ENCODE measurements at places on chromosomes 1 and 21.

- peak; percentile 43 for DNase-seq
Observed at GRCh38 chr21:25464275-25464674, 143.0 kb downstream of the MRPL39 start.

DNA sequence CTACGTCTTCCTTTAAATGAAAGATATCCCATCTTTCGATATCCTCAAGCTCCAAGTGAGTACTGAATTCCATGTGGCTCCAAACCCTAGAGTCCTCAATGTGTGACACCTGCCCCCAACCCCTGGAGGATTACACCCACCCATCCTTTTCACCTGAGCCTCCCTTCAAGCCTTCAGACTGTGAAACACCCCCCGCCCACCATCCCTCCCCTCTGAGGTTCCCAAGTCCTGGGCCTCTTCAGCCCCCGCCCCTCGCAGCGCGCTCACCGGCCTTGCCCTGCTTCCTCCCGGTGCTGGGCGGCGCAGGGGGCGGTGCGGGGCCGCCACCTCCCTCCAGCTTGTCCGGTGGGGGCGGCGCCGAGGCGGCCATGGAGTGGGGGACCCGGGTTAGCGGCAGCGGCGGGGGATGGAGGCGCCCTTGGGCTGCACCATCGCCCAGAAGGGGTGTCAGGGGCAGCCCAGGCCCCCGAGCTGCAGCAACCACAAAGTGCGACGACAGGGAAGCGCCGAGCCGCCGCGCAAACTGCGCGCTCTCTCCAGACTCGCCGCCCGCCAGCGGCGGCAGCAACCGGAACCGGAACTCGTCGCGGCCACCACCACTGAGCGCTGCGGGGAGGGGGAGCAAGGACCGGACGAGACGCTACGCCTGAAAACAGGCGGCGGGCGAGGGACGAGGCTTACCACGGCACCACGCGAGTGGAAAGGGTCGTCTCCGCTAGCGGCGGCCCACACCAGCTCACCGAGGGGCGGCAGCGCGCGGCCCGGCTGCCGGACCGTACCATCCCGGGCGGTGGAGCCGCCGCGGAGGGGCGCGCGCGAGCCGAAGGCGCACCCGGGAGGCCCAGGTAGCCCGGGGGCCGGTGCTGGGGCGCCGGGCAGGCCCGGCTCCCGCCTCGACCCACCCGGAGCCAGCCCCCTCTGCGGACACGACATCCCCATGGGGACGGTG is at the start of gene PYGO2:
Gene PYGO2 (minus strand): TSS at position 576 of the 949 bp plus-strand sequence. CDS start 206 bp downstream, at position 370.
- peak; percentile 90 for DNase-seq

GRCh38 chr1:53599481-53599880 is 139.5 kb downstream of the GLIS1 start:
- DNase-seq: no peak

- DNase-seq: no peak
Observed at GRCh38 chr1:179007233-179007632, 18.5 kb upstream of the FAM20B start.

DNA sequence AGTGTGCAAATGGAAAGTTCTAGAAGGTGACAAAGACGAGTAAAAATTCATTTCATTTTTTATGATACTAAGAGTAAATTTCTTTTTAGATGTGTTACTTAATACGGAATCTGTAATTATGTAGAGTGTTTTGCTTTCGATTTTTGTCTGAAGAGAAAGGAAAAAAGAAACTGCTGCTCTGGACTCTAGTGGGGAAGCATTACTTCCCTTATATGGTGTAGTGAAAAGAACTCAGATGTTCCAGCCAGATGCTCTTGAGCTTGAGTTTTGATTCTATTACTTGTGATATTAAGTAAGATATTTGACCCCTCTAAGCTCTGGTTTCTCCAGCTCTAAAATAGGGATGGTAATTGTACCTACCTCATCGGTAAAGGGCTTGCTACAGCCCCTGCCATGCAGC is 12.2 kb upstream of the GPR161 start:
- no peak for DNase-seq

DNA sequence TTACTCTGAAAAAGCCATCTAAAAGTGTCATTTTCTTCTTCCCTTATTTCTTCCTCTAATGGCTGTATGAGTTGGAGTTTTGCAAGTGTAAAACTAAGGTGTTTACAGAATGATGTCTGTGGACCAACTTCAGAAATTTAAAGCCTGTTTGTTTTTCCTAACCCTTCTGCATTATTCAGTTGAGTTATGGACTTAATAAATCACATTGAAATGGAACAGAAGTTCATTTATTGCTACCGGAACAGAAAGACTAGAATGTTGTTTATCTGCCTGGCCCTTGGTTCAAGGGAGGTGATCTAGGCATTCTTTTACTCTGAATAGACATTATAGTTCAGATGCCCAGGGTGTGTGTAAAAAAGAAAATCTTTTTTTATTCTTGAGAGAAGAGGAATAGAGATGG is 24.8 kb downstream of the SYT14 start:
- no peak for DNase-seq

DNA sequence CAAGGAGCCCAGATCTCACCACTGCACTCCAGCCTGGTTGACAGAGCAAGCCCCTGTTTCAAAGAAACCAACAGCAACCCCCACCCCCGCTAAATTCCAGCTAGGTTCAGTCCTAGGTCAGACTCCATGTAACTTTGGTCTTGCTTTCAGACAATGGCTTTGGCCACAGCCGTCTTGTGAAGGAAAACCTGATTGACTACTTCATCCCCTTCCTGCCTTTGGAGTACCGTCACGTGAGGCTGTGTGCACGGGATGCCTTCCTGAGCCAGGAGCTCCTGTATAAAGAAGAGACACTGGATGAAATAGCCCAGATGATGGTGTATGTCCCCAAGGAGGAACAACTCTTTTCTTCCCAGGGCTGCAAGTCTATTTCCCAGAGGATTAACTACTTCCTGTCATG is 12.9 kb downstream of the TOR3A start:
- DNase-seq: no peak

GRCh38 chr1:27428316-27429028 is 36.0 kb downstream of the GPR3 start:
- peak; percentile 48 for DNase-seq

DNA sequence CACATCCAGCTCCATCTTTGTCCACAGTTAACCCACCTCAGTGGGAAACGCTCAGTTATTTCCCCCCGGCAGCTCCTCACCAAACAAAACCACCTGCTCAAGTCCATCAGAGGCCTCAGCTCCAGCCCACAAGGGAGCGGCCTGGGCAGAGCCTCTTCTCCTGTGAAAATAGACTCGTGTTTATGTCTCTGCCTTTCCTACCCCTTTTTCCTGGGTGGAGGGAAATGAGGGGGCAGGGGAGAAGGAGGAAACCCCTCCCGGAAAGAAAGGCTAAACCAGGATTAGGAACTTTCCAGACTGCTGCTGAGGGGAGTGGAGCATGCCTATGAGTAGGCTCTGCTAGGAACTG is 81.6 kb downstream of the PAX7 start:
- no peak for DNase-seq

DNA sequence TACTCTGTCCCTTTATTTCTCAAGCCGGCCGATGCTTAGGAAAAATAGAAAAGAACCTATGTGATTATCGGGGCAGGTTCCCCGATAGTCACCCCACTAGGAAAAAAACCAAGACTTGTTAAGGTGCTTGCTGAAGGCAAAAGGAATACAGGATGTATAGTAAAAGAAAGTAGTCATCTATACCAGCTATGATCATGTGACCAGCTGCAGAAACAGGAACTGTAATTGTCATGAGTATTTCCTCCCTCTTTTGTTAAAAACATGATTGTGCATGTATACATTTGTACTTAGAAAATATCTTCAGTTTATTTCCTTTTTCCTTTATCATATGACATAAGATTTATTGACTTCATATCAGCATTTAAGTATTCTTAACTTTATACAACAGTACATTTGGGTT is 30.5 kb downstream of the PIGK start:
- DNase-seq: no peak

DNA sequence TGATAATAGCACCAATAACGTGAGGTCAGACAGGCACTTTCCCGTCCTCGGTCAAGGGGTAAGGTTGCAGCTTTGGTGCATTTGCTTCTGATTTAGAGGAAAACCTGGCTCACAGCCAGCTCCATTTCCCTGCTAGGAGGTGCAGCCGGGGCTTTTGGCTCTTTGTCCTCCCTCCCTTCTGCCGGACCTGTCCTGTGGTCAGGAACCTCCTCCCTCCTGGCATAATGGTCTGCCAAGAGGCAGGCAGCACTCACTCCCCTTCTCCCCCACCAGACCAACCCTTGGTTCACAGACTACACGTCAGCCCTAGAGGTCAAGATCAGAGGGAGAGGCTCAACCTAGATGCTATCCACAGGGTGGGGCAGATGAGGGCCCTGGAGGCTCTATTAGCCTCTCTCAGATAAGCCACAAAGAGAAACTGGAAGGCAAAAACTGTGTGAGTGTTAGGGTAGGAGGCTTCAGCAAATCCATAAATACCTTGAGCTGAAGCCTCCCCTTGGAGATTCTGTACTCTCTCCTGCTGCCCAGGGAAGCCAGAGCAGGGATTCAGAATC is 64.8 kb downstream of the PLXNA2 start:
- DNase-seq: no peak

DNA sequence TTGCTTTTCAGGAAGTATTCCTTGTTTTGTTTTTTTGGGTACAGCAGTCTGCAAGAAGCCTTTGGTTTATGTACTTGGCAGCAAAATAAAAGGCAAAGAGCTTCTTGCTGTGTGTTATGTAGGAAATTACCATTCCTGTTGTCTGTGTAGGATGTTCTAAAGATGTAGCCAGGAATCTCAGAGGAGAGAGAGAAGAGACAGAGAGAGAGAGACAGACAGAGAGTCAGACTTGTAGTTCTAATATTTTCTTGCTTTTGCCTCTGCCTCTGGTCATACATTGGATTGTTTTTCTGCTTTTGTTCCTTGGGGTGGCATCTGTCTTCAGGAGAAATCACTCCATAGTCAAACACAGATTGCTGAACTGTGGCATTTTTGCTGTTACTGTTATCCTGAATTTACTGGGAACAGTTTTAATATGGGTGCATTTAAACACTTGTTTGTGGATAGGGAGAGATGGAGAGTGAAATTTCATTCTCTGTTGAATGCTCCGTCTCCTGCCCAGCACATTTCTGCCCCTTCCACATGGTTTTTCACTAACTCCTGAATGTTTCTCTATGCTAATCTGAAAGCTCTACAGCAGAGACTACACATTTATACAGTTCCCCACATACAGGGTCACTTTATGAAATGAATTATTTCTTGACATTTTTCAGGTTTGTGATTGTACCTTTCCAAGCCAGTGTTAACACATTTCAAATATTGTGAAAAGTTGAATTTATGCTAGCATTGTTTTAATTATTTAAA is 49.8 kb downstream of the POU2F1 start:
- no peak for DNase-seq

DNA sequence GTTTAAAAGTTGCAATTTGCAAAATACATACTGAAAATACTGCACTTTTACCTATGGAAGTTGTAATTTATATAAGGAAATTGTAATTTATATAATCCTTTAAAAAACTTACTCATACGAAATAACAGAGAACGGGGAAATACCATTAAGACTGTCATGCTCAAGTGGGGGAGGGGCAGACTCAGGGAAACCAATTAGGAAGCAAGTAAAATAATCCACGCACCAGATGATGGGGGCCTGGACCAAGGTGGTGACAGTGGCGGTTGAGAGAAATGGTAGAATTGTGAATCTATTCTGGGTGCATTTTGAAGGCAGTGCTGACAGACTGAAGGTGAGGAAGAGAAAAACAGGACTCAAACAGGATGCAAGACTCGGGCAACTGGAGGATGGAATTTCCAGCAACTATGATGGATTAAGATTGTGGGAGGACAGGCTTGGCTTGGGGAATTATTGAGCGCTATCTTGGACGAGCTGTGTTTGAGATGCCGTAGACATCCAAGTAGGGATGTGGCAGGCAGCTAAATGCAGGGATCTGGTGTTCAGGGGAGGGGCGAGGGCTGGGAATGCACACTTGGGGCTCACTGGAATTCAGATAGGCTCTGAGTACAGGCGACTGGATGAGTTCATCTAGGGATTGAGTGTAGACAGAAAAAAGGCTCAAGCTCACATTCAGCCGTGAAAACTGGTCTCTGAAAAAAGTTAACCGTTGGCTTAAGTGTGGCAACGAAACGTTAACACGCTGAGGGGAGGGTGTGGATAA is 977 bp downstream of the LCA5L start:
- DNase-seq: peak; percentile 16

GRCh38 chr1:248816042-248816851 is 9.5 kb downstream of the SH3BP5L start:
- no peak for DNase-seq

DNA sequence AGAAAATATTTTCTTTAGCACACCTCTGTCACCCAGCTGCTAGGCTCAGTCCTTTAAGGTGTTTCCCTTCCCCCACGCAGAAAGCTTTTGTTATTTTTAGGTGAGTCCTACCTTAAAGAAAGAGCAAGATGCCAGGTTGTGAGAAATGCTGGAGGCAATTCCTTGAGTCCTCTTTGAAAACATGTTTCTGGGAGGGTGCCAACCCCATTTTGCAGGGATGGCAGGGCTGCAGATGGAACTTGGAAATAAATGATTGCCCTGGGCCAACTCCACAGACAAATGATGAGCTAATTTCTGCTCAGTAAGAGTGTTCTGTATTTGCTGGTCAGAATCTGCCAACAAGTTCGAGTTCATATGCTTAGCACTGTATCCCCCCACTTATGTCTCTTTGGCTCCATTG is 119.2 kb upstream of the RAB3GAP2 start:
- DNase-seq: no peak

- DNase-seq: no peak
Observed at GRCh38 chr1:187417520-187417919, 588.8 kb downstream of the PLA2G4A start.

DNA sequence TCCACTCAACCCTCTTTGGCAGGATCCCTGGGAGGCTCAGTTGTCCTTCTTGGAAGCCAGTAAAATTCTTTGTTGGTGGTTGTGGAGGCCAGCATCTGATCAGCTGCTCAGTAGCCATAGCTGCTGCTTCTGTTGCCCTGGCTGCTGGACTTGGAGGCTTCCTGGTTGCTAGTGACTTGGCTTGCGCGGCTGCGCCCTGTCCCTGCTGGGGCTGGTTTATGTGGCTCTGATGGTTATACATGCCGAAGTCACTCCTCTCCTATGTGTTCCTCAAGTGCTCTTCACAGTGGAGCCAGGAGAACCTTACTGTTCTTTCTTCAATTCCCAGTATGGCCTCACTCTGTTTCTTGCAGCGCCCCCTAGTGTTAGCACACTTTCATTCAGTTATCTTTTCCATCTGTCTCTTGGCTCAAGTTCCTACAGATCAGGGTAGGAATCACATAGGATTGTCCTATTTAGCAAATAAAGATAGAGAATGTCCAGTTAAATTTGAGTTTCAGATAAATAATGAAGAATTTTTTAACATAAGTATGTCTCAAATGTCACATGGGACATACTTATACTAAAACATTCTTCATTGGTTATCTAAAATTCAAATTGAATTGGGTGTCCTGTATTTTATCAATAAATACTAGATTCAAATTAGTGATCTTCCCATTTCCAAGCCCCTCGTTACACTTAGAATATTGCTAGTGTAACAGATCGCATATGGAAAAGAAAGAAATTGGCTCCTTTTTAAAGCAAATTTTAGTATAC is 176.5 kb downstream of the TGFB2 start:
- peak; percentile 64 for DNase-seq

DNA sequence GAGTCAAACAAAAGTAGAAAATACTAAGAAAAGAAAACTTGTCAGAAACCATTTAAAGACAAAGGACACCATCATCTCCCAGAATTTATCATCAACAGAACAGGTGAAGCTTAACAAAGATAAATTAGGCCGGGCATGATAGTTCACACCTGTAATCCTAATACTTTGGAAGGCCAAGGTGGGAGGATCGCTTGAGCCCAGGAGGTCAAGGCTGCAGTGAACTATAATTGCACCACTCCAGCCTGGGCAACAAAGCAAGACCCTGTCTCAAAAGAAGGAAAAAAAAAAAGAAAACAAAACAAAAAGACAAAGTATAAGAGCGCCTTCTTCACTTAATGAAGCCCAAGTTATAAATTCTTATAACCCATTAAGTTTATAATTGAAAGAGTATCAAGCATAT is 25.6 kb downstream of the RERE start:
- no peak for DNase-seq
